Activated T-helper 1 cell treated with anti-CD3 and anti-CD28 coated beads, Interleukin-12 subunit alpha, Interleukin-12 subunit beta, Interleukin-2, Interleukin-4 antibody, amounts not matched to agents 30 ng/mL and 10 ng/mL and 1 ng/mL, durations not matched to agents 14 hours and 24 hours and 36 hours (primary cell): ENCODE measurements at places on chromosomes 16 and 17. TPM values are rescaled to one million over a fixed set of nuclear protein-coding genes. Genes with fewer than 3 reads are reported as not detected.
A peak's percentile ranks its signal among the peaks of the same experiment; 100 is the strongest.

The KREMEN2 gene
- 0.10 and 0.18 TPM in 2 replicates for total RNA-seq

The MT1G gene
- total RNA-seq, result 28.5 and 29.1 TPM in 2 replicates

DNA sequence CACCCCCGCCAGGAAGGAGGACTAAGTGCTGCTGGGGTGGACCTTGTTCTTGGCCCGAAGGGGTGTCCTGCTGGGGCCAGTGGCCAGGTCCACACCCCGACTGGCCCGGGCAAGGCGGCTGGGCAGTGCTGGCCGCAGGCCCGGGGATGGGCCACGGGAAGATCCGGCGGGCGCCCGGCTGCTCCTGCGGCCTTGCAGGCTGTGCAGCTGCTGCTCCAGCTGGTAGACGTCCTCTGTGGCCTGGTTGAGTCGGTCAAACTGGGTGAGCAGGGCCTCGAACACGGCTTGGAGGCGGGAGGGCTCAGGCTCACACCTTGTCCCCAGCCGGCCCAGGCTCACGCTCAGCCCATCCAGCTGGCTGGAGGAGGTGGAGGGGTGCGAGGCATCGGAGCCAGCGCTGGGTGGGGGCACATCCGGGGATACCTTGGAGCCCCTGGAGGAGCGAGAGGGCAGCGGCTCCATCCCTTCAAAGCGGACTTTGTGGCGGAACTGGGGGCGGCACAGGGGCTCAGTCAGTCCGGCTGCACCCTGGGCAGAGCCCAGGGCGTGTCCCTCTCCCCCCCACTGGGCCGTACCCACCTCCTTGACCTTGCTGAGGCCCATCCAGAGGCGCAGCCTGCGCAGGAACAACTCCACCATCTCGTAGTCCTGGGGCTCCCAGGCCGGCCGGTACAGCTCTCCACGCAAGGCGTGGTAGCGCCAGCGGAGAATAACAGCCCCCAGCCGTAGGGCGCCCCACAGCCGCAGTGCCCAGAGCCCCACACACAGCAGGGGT lies 42.1 kb downstream of the TSC2 start:
- H3K27me3 ChIP-seq, result no peaks in the 10 kb centered on the region
- H3K36me3 ChIP-seq, result peaks cover 4% of the 10 kb centered on the region
- H3K4me3 ChIP-seq, result no peak overlapping the region

DNA sequence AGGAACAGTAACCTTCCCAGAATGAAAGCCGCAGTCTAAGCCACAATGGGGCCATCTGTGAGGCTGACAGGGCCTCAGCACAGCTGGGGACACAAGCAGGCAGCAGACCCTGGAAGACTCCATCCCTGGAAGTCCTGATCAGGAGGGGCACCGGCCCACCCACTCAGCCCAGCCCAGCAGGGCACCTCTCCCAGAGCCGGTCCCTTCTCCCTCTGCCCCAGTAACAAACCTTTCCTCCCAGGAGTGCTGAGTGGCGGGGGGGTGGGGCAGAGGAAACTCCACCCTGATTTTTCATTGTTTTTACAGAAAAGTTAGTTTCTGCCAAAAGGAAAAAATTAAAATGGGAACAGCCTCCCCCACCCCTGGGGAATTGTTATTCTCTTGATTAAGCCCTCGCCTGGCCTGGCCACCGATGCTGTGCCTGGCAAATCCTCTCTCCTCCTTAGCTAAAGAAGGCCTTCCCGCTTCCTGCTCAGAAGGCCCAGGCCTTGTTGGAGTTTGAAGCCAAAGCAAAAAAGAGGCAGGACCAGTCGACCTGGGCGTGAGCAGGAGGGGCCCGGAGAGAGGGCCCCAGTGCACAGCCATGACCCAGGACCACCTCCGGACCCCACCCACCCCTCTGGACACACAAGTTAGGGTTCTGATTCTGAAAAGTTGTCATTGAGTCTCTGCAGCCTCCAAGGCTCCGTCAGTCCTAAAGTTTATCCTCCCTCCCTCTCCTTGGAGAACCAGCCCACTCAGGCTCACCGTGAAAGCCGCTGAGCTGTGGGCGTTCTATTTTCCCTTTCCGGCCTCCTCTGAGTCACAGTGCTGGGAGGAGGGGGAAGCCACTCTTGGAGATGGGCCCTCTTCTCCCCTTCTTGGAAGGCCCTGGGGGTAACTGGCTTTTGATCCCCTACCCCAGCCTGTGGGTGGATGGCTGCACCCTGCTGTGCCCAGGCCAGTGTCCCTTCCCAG lies 128.4 kb upstream of the TNRC6C start:
- H3K4me1 ChIP-seq, result peaks cover 18% of the 10 kb centered on the region
- H3K36me3 ChIP-seq, result no peaks in the 10 kb centered on the region
- no peak for DNase-seq
- H3K4me3 ChIP-seq, result no peak overlapping the region

GRCh38 chr16:81315271-81316175 lies 761 bp downstream of the GAN start:
- no peaks in the 10 kb centered on the region for H3K27me3 ChIP-seq
- peaks cover 2% of the 10 kb centered on the region for H3K36me3 ChIP-seq
- DNase-seq, result peak; percentile 44
- H3K4me1 ChIP-seq, result peaks cover 70% of the 10 kb centered on the region
- peak overlapping the region; percentile 90 for H3K4me3 ChIP-seq

The SCARF1 gene
- 7.3 and 9.3 TPM in 2 replicates for total RNA-seq

GRCh38 chr16:65532258-65532657 lies 410.4 kb upstream of the CDH11 start:
- no peak overlapping the region for H3K4me3 ChIP-seq
- DNase-seq, result no peak
- no peaks in the 10 kb centered on the region for H3K4me1 ChIP-seq
- no peaks in the 10 kb centered on the region for H3K36me3 ChIP-seq
- no peak overlapping the region for H3K27ac ChIP-seq
- no peaks in the 10 kb centered on the region for H3K27me3 ChIP-seq

DNA sequence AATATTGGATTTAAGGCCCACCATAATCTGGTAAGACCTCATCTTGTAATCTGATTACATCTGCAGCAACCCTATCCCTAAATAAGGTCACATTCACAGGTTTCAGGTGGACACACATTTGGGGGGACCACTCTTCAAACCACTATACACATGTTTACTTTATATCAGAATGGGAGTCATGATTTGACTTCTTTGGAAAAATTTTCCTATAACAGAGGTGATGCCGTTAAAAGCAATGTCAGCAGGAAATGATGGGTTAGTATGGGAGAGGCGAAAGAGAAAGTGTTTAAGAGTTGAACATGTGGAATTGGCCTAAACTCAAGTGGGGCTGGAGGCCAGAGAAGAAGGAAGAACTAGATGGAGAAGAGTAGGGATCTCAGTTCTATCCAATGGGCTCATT lies 281.7 kb upstream of the ERCC4 start:
- no peak for DNase-seq
- no peaks in the 10 kb centered on the region for H3K36me3 ChIP-seq
- H3K4me1 ChIP-seq, result no peaks in the 10 kb centered on the region
- H3K27ac ChIP-seq, result no peak overlapping the region
- H3K27me3 ChIP-seq, result no peaks in the 10 kb centered on the region

The OR3A3 gene
- not detected in 2 replicates for total RNA-seq

DNA sequence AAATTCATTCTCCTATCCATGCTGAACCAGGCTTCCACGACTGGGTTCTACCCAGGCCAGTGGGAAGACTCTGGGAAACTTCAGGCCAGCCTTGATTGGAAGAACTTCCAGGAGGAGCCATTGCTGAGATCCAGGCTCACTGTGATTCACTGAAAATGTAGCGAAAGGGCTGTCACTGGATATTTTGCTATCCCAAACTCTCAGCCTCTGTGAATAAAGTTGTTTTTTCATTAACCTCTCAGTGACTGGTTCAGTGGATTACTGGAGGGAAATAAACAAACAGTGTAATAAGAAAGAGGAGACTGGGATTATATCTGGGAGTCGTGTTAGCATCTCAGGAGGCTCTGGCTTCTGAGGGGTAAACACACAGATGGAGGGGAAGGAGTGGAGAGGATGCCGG lies 3.1 kb downstream of the FOXL1 start:
- no peak overlapping the region for H3K4me3 ChIP-seq
- no peak overlapping the region for H3K27ac ChIP-seq
- peaks cover under 1% of the 10 kb centered on the region for H3K4me1 ChIP-seq
- no peak for DNase-seq
- peaks cover 38% of the 10 kb centered on the region for H3K27me3 ChIP-seq

- H3K4me1 ChIP-seq, result peaks cover 69% of the 10 kb centered on the region
- DNase-seq, result peak; percentile 39
- no peaks in the 10 kb centered on the region for H3K27me3 ChIP-seq
- peak overlapping the region; percentile 97 for H3K27ac ChIP-seq
- peak overlapping the region; percentile 73 for H3K4me3 ChIP-seq
- peaks cover 54% of the 10 kb centered on the region for H3K36me3 ChIP-seq
Observed at GRCh38 chr17:42342242-42343008, 45.8 kb downstream of the STAT3 start.

- no peak for DNase-seq
- peaks cover 3% of the 10 kb centered on the region for H3K36me3 ChIP-seq
- peaks cover 26% of the 10 kb centered on the region for H3K27me3 ChIP-seq
- H3K27ac ChIP-seq, result peak overlapping the region; percentile 81
Observed at GRCh38 chr17:42457107-42457792, 1.4 kb upstream of the ATP6V0A1 start.
